CMK (cell line): ENCODE measurements at places on chromosomes 2 and 18.

GRCh38 chr2:46803911-46804670, 111.5 kb downstream of the MCFD2 start:
- DNase-seq = no peak

GRCh38 chr2:26982102-26982742, 11.8 kb downstream of the MAPRE3 start:
- DNase-seq = no peak

DNA sequence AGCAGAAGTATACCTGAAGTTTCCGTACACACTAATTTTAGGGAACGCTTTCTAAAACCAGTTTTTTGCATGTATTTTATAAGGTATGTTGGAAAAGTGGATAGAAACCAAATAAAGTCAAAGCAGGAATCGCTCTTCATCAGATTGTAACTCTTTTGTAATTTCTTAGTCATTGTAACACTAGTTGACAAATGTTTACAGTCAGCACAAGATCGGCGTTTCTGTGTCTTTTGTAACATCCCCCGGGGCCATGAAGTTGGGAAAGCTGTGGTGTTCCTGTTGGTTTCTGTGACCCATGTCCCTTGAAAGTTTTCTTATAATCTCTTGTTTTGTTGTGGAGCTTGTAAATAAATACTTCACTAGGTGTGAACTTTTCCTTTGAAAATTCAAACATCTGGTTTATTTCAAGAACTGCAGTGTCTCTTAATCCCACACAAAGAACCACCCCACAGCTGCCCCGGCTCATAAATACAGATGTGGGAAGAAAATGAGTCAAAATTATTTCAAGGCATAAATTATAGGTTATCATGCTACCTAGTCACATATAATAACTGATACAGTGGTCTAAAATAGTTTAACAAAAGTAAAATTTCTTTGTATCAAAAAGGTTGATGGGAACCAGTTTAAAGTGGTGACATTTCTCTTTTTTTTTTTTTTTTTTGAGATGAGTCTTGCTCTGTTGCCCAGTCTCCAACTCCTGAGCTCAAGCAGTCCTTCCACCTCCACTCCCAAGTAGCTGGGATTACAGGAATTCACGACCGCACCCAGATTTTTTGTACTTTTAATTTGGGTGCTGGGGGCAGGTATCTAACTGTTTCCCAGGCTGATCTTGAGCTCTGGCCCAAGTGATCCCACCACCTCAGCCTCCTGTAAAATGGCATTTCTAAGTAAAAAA, 751 bp upstream of the NMI start:
- no peak for DNase-seq

GRCh38 chr2:69601179-69601612, 42.3 kb downstream of the AAK1 start:
- no peak for DNase-seq

DNA sequence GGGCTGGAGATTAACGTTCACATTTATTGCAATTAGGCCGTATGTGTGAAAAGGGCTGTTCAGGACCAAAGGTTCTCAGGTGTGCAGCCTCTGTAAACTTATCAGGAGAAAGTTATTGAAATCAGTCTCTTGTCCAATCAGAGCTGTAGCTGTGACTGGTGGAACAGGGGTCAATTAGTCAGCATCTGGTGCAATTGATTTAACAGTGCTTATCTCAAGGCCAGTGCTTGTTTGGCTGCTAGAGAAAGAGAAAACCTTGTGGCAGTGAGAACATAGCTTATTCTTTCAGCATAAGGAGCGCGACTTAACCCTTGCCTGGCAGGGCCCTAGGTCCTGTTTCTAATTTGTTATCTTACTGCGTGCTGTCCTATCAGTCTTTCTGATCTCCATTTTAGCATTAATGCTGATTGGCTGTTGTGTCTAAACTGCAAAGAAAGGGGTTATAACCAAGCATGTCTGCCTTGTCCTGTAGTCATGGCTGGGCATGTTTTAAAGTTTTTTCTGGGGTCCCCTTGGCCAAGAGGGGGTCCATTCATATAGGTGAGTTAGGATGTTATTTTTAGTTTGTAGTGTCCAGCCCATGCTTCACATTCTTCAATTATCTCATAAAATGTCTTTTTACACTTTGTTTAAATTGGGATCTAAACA, 66.4 kb downstream of the CYB5A start:
- DNase-seq = no peak

- DNase-seq = no peak
Observed at GRCh38 chr2:44680983-44681531, 260.4 kb upstream of the SIX3 start.

GRCh38 chr2:212337036-212337435, 201.6 kb downstream of the ERBB4 start:
- DNase-seq = no peak

GRCh38 chr18:12093520-12094257, at the start of gene ANKRD62:
Gene ANKRD62, plus strand, starts transcription at chr18:12093843. Its CDS starts 175 bp downstream, at chr18:12094018.
- no peak for DNase-seq

DNA sequence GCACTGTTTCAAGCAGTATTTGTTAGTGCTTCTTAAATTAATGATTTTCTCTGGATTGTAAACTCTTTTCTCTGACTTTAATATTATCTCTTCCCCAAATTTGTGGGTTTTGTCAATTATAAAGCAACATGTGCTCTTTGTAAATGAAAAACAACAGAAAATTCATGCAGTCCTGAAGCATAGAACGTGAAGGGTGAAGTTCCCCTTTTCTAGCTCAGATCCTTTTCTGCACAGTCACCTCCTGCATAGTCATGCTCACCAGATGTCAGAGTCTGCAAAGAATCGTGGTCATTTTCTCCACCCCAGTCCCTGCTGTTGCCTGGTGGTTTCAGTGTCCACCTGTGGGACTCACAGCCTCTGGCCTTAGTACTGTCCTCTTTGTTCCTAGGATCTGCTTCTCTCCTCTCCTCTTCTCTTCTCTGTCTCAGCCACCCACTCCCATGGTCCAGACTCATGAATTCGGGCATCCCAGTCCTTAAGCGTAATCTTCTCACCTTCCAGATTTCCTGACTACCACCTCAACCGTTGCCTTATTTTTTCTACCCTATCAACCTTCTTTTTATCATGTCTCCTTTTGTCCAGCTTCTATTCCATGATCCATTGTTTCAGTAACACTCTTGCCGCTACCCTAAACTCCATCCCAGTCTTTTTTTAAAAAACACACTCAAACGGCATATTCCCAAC, 229.1 kb downstream of the RTP5 start:
- peak; percentile 12 for DNase-seq

- DNase-seq = no peak
Observed at GRCh38 chr2:119650206-119650605, 28.8 kb upstream of the TMEM177 start.

DNA sequence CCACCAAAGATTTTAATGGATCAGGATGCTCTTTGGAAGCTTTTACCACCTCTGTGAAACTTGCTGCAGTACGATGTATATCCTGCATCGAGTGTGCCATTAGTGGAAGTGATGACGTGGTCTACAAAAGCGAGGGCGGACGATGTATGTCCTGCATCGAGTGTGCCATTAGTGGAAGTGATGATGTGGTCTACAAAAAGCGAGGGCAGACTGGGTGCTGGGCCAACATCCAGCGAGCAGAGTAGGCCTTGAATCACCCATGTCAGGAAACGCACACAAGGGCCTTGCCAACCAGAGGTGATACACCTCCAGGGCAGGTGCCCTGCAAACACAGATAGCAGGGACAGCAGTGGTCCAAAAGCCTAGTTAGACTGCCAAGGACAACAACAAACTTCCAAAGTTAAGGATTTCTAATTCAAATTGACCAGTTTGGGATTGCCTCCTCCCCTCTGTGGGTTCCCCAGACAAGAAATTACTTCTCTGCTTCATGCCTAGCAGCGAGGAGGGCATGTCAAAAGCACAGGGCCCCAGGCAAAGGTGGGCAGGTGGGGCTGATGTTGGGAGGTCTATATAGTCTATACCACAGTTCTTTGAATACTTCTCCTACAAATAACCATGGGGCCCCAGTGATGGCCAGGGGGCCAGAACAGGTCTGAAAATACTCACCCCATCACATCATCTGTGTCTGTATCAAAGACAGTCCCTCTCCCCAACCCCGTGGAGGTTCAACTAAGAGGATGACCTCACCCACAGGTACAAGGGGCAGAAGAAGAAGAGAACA, 70.2 kb downstream of the ADD2 start:
- no peak for DNase-seq

- no peak for DNase-seq
Observed at GRCh38 chr2:212938144-212938793, 213.1 kb downstream of the IKZF2 start.

- no peak for DNase-seq
Observed at GRCh38 chr2:126837966-126838715, 60.5 kb upstream of the TEX51 start.

GRCh38 chr2:29879456-29879855, 41.9 kb downstream of the ALK start:
- no peak for DNase-seq

DNA sequence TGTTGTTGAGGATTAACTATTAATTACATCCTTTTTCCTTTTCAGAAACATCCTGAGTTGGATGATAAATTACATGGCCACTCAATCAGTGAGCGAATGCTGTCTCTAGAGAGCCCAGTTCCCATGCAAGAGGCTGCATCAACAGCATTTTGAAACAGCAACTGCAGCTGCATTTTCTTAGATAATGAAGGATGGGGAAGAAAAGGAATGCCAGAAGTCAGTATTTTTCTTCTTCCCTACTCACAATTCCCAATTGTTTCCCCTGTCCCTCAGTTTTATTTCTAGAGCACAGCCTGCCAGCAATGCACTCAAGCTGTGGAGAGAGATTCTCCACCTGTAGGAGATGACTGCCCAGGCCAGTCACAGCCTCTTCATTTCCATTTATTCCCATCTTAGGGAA, 6.9 kb downstream of the SCN7A start:
- DNase-seq = no peak

GRCh38 chr2:1769703-1770422, 25.5 kb upstream of the PXDN start:
- DNase-seq = no peak

DNA sequence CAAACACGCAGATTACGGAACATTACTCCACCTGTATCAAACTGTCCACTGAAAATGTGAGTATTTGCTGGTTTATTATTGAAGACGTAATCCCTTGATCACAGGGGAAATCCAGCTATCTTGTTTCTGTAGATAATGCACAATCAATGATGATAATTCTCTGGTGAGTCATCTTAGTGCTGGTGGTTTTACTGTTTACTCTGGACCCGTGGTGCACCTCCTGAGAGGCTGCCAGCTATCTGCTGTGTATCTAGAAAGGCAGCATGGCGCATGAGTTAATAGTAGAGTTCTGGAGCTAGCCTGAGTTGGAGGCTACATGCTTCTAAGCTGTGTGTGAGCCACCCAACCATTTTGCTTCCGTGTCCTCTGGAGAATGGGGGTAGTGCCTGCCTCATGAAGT, 6.5 kb downstream of the NCAPH start:
- DNase-seq = no peak

GRCh38 chr2:32750880-32751279, 123.0 kb downstream of the TTC27 start:
- no peak for DNase-seq

- no peak for DNase-seq
Observed at GRCh38 chr2:21412944-21413443, 289.2 kb downstream of the TDRD15 start.

- no peak for DNase-seq
Observed at GRCh38 chr2:155442088-155442487, 743.6 kb downstream of the KCNJ3 start.

DNA sequence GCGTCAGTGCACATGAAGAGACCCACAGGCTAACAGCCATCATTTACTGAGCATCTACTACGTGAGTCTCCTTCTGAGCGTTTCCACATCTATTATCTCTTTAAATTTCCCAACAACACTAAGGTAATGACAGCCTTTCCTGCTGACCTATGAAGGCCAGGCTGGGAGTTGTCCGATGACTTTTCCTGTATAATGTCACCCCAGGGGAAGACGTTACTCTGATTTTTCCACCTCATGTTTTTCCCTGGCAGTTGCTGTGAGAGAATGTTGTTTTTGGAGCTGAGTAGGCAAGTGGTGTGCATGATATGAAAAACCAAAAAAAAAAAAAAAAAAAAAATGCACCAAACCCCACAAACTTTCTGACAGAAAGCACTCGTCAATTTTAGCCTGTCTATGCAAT, 207.6 kb downstream of the SLC8A1 start:
- no peak for DNase-seq

DNA sequence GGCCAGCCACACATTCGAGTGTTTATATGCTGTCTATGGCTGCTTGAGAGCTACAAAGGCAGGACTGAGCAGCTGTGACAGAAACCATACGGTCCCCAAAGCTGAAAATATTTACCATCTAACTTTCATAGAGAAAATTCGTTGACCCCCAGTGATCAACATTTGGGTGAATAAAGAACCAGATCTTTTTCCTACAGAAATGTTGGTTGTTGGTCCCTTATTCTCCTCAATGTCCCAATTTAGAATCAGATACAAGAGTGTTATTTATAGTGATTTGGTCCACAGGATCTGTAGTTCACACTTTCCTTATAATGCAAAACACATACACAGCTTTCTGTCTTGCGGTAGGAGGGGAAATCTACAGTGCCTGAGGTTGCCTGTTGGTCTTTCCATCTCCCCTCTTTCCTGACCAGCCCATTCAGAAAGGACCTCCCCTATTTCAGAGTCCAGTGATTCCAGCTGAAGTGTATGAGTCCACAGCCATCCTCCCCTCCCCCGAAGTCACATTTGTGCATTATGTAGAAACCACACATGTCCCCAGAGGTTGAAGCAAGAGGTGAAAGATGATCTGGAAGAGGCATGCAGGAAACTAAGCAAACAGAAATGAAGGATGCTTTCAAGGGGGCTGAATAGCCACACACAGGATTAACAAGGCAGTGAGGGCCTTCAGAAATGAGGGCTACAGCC, 61.9 kb downstream of the SPRED2 start:
- no peak for DNase-seq

- no peak for DNase-seq
Observed at GRCh38 chr2:132589111-132589830, 80.7 kb downstream of the LYPD1 start.

GRCh38 chr2:132605236-132606180, 64.5 kb downstream of the LYPD1 start:
- DNase-seq = no peak

GRCh38 chr2:164839914-164840457, 1.6 kb downstream of the COBLL1 start:
- DNase-seq = no peak

- DNase-seq = no peak
Observed at GRCh38 chr2:64065516-64065915, 46.3 kb upstream of the VPS54 start.

- no peak for DNase-seq
Observed at GRCh38 chr2:16037808-16038457, 97.6 kb downstream of the MYCN start.
